ENCODE measurements at places on chromosomes 1 and 21.
A peak's percentile ranks its signal among the peaks of the same experiment; 100 is the strongest.

DNA sequence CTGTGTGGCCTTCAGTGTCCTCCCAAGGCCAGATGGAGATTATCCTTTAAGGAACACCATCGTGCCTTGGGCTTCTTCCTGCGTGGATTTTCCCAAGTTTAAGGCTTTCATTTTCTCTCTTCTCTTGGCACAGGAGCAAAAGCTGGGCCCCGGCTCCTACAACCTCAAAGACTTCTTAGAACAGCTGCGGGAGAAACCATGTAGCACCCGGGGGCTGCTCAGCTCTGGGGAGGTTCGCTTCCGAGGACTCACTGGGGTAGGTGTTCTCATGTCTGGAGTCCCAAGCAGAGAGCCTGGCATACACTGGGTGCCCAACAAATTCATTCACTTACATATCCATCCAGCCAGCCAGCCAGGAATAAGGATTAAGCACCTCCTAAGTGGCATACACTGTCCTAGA, 6.6 kb upstream of the TTC22 start:
- no peak for DNase-seq

GRCh38 chr1:234881893-234882771, 246.5 kb downstream of the TOMM20 start:
- DNase-seq, result peak; percentile 5

- no peak for DNase-seq
Observed at GRCh38 chr1:44270686-44271628, 57.7 kb downstream of the DMAP1 start.

- DNase-seq, result no peak
Observed at GRCh38 chr1:12614402-12615158, 3.4 kb downstream of the DHRS3 start.

- DNase-seq, result no peak
Observed at GRCh38 chr1:92411511-92411910, 75.2 kb downstream of the GFI1 start.
